Osteoblast (primary cell): ENCODE measurements at places on chromosomes 13 and 19.

DNA sequence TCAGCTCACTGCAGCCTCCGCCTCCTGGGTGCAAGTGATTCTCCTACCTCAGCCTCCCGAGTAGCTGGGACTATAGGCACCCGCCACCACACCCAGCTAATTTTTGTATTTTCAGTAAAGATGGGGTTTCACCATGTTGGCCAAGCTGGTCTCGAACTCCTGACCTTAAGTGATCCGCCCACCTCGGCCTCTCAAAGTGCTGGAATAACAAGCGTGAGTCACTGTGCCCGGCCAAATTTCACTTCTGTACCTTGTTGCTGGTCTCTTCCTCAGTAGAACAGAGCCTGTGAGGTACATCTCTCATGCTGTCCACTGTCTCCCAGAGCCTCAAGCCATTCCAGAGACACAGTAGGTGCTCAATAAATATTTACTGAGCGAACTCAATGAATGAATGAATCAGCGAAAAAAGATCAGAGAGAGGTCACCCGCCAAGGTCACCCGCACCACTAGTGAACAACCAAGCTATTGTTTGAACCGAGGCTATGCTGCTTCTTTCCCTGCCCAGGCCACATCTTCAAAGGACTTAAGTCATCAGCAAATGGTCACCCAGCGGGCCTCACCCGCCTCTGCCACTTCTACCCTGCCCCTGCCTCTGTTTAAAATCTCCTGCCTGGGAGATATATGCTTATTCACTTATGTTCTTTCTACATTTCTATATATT, 9.3 kb downstream of the TMEM143 start:
- no peaks in the 10 kb centered on the region for H3K27me3 ChIP-seq
- H3K27ac ChIP-seq, result no peak overlapping the region
- no peaks in the 10 kb centered on the region for H3K4me1 ChIP-seq
- H3K4me3 ChIP-seq, result no peak overlapping the region

DNA sequence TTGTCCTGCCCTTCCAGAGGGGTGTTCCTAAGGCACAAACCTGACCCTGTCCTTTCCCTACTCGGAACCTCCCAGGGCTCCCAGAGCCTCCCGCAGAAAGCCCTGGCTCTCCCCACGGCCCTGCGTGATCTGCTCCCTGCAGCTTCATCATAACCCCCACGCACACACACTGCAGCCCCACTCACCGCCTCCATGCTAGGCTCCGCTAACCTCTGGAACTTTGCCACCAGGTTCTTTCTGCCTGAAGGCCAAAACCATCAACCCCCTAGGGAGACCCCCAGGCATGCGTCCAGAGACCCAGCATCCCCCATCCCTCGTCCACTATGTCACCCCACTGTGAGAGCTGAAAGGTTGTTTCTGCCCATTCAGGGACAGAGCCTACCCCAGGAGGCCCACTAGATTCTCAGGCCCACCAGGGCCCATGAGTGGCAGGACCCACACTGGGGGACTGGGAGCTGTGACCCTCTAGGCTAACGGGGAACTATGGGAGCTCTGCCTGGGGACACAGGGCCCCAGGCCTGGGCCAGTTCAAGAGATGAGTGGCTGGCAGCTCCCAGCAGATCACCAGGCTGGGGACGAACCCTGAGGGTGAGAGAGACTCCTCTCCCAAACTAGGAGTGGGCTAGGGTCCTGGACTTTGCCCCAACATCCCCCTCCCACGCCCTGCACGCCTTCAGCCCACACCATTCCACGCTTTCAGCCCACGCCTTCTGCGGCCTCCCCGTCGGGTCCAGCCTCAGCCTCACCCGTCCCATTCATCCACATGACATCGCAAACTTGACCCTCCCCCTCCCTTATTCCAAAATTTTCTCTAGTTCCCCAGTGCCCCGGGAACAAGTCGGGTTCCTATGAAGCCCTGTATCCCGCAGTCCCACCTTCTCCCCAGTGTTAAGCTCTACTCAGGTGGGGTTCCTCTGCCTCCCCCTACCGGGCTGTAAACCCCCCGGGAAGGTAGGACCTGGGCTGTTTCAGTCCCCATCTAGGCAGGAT, 33.2 kb upstream of the PNMA8B start:
- no peak overlapping the region for H3K27ac ChIP-seq
- H3K36me3 ChIP-seq, result no peaks in the 10 kb centered on the region
- H3K27me3 ChIP-seq, result no peaks in the 10 kb centered on the region
- no peak for DNase-seq
- H3K4me1 ChIP-seq, result peaks cover 11% of the 10 kb centered on the region

- H3K4me1 ChIP-seq, result no peaks in the 10 kb centered on the region
- no peak for DNase-seq
- no peaks in the 10 kb centered on the region for H3K27me3 ChIP-seq
- H3K4me3 ChIP-seq, result no peak overlapping the region
Observed at GRCh38 chr13:49278211-49278610, 30.5 kb downstream of the CDADC1 start.

- peak overlapping the region; percentile 10 for H3K27ac ChIP-seq
- H3K36me3 ChIP-seq, result peaks cover 7% of the 10 kb centered on the region
- no peak overlapping the region for H3K4me3 ChIP-seq
- peak; percentile 86 for DNase-seq
Observed at GRCh38 chr19:49217382-49217781, 59.8 kb downstream of the TRPM4 start.

DNA sequence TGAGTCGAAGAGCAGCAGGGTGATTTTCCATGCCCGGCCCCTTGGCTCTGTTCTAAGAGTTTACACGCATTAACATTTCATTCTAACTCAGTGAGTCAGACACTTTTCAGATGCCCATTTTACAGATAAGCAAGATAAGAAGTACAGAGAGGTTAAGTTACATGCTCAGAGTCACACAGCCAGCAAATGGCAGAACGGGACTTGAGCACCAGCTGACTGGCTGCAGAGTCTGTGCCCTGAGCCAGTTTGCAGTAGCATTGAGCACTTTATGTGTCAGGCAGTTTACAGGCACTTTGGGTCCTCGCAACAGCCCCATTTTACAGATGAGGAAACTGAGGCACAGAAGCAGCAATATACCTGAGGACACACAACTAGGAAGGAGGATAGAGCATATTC, 19.0 kb downstream of the CCDC8 start:
- no peak for DNase-seq
- H3K27me3 ChIP-seq, result no peaks in the 10 kb centered on the region
- peaks cover 14% of the 10 kb centered on the region for H3K4me1 ChIP-seq
- H3K27ac ChIP-seq, result no peak overlapping the region

DNA sequence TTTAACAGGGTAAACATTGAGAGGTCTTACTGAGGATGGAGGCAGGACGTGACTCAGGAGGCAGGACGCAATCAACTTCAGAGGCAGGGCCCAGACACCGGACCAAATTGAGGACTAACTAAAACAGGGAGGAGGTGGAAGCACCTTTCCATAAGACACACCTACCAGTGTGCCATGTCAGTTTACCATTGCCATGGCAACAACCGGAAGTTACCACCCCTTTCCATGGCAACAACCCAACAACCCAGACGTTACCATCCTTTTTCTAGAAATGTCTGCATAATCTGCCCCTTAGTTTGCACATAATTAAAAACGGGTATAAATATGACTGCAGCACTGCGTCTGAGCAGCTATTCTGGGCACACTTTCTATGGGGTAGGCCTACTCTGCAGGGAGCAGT, 53.5 kb upstream of the SOX21 start:
- H3K4me3 ChIP-seq, result no peak overlapping the region
- H3K36me3 ChIP-seq, result no peaks in the 10 kb centered on the region
- H3K4me1 ChIP-seq, result no peaks in the 10 kb centered on the region
- DNase-seq, result no peak
- no peaks in the 10 kb centered on the region for H3K27me3 ChIP-seq

- H3K27me3 ChIP-seq, result no peaks in the 10 kb centered on the region
- peak; percentile 8 for DNase-seq
- no peaks in the 10 kb centered on the region for H3K4me1 ChIP-seq
- no peaks in the 10 kb centered on the region for H3K36me3 ChIP-seq
Observed at GRCh38 chr13:72221276-72221962, 354.4 kb upstream of the DACH1 start.

- H3K4me1 ChIP-seq, result peaks cover 2% of the 10 kb centered on the region
- H3K27me3 ChIP-seq, result no peaks in the 10 kb centered on the region
- no peak overlapping the region for H3K27ac ChIP-seq
- no peaks in the 10 kb centered on the region for H3K36me3 ChIP-seq
Observed at GRCh38 chr19:40920300-40921004, 38.4 kb upstream of the CYP2A7 start.

- H3K4me1 ChIP-seq, result peaks cover 13% of the 10 kb centered on the region
- H3K36me3 ChIP-seq, result no peaks in the 10 kb centered on the region
- no peak overlapping the region for H3K27ac ChIP-seq
- H3K27me3 ChIP-seq, result no peaks in the 10 kb centered on the region
- peak; percentile 98 for DNase-seq
Observed at GRCh38 chr19:45798995-45799517, 6.4 kb upstream of the DMWD start.

GRCh38 chr19:46604781-46605355, 3.7 kb downstream of the CALM3 start:
- peaks cover 43% of the 10 kb centered on the region for H3K36me3 ChIP-seq
- H3K27me3 ChIP-seq, result no peaks in the 10 kb centered on the region
- DNase-seq, result peak; percentile 84
- H3K4me1 ChIP-seq, result peaks cover 24% of the 10 kb centered on the region
- H3K27ac ChIP-seq, result no peak overlapping the region

DNA sequence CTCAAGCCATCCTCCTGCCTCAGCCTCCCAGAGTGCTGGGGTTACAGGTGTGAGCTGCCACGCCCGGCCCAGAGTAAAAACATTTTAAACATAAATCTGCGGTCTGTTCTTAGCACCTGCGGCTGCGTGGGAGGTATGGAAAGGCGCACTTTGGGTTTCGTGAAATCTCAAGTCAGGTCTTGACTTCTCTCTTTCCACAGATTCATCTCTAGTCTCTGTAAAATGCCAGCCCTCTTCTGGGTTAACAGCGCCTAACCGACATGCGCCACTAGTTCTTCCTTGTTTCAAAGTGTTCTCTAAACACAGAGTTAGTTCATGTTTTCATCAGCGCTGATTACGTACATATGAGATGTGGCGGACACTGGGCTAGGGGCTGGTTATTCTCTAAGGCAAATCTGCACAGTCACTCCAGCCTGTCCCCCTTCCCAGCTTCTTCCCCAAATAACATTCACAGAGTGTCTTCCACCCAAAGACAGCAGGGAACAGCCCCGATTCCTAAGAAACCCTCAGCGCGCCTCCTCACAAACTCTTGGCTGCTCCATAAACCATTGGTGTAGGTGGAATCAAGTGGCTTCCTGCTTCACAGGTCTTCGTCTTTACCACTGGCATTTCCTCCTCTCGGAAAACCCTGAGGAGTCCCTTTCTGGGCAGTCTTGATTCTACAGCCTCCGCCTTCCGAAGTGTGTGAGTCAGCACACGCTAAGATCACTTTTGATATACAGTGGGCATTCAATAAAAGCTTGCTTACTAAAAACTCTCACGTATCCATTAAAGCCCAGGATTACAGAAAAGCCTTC, 1.4 kb downstream of the PARP4 start:
- H3K4me3 ChIP-seq, result peak overlapping the region; percentile 93
- peaks cover 3% of the 10 kb centered on the region for H3K36me3 ChIP-seq
- peak overlapping the region; percentile 92 for H3K27ac ChIP-seq
- no peaks in the 10 kb centered on the region for H3K27me3 ChIP-seq

- no peak for DNase-seq
- H3K36me3 ChIP-seq, result no peaks in the 10 kb centered on the region
- peaks cover 11% of the 10 kb centered on the region for H3K4me1 ChIP-seq
- H3K27me3 ChIP-seq, result no peaks in the 10 kb centered on the region
- no peak overlapping the region for H3K4me3 ChIP-seq
Observed at GRCh38 chr13:98097749-98098148, 45.1 kb upstream of the FARP1 start.

DNA sequence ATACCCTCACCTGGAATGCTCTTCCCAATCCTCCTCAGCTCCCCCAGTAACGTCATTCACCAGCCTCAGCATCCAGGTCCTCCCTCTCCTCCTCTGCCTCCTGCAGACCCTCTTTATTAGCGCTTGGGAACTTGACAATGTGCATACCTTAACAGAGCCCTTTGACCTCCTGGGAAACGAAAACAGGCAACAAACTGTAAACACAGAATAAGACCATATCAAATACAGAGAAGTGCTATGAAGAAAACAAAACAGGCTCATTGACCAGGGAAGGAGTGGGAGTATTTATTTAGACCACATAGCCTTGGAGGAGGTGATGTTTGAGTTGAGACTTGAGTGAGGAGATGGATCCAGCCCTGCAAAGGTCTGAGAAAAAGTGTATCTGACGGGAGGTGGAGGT, 107.9 kb upstream of the SLC7A1 start:
- no peaks in the 10 kb centered on the region for H3K36me3 ChIP-seq
- H3K27me3 ChIP-seq, result no peaks in the 10 kb centered on the region
- H3K4me3 ChIP-seq, result no peak overlapping the region
- peak overlapping the region; percentile 60 for H3K27ac ChIP-seq
- DNase-seq, result no peak

- no peaks in the 10 kb centered on the region for H3K4me1 ChIP-seq
- no peaks in the 10 kb centered on the region for H3K27me3 ChIP-seq
- no peaks in the 10 kb centered on the region for H3K36me3 ChIP-seq
- H3K27ac ChIP-seq, result no peak overlapping the region
- no peak overlapping the region for H3K4me3 ChIP-seq
Observed at GRCh38 chr13:76300688-76301087, 585.5 kb downstream of the KCTD12 start.

DNA sequence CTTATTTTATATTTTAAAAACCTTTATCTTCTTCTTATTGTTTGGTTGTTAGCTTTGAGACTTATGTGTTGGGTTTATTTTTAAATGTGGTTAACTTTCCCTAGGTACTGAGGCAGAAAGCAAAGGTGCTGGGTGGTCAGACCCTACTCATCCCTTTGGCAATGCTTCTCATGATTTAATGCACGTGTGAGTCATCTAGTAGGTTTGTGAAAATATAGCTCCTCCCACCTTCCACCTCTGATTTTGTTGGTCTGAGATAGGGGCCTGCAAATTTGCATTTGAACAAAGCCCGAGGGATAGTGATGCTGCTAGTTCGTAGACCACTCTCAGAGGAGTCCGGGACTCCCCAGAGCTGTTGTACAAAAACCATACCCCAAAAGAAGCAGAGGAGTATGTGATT, 771.3 kb upstream of the ARGLU1 start:
- no peaks in the 10 kb centered on the region for H3K4me1 ChIP-seq
- no peaks in the 10 kb centered on the region for H3K27me3 ChIP-seq
- no peaks in the 10 kb centered on the region for H3K36me3 ChIP-seq
- DNase-seq, result peak; percentile 60
- no peak overlapping the region for H3K27ac ChIP-seq
- no peak overlapping the region for H3K4me3 ChIP-seq
